ENCODE measurements at places on chromosomes 12 and 14. TPM values are rescaled to one million over a fixed set of nuclear protein-coding genes. Genes with fewer than 3 reads are reported as not detected.

Gene LMO3
- total RNA-seq: 0.34 TPM

Gene ZNF385A
- total RNA-seq: 34.7 TPM

Gene IL22
- not detected for total RNA-seq

Gene RIPK3
- not detected for total RNA-seq

Gene CMA1
- not detected for total RNA-seq

Gene ADAMTS20
- not detected for total RNA-seq

Gene PDZRN4
- total RNA-seq: not detected

Gene TBX5
- 0.10 TPM for total RNA-seq

Gene TAS2R9
- total RNA-seq: not detected

Gene VWF
- total RNA-seq: 0.57 TPM

Gene RNF212B
- total RNA-seq: not detected

Gene PPP1CC
- total RNA-seq: 248 TPM

Gene ACSS3
- 0.30 TPM for total RNA-seq

Gene SLC41A2
- 12.5 TPM for total RNA-seq
